Right renal pelvis (tissue), 4 donors: ENCODE measurements at places on chromosomes 2 and 18. TPM values are rescaled to one million over a fixed set of nuclear protein-coding genes. Genes with fewer than 3 reads are reported as not detected.

DNA sequence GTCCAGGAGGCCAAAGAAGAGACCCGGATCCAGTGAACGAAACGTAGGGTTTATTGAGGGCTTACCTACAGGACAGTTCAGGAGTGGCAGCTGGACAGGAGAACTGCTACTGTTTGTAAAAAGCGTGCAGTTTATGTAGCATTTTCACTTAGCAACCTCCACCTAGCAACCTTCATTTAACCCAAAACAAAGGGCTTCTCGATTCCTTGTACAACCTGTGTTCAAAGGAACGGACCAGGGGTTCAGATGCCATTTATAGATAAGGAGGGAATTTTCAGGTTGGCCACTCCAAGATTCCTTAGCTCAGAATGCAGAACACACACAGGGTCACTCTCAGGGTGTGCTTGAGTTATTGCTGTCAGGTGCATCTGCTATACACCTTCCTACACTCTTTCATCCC is 65.1 kb upstream of the YWHAQ start:
- DNase-seq: no peak

DNA sequence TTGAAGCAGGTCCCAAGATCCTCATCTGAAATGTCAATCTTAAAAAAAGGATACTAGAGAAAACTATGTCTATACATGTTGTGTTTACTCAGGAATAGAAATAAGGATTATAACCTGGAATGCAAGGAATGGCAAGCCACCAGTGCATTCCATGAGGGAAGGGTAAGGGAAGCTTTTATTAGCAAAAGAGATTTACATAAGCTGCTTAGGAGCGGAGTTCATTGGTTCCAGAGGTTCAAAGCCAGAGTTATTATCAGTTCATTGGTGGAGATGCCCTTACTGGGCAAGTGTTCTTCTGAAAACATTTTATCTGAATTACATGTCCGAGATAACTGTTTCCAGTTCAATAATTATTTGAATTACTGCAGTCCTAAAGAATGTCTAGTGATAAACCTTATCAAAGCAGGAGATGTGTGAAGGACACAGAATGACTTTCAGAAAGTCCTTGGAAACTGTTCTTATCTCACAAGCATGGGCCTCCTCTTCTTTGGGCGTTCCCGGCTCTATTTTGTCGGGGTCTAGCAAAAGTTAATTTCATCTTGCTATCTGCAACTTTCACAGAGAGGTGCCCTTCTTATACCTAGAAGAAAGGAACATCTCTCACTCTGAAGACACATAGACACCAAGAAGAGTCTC is 23.5 kb downstream of the COMMD1 start:
- DNase-seq: no peak

DNA sequence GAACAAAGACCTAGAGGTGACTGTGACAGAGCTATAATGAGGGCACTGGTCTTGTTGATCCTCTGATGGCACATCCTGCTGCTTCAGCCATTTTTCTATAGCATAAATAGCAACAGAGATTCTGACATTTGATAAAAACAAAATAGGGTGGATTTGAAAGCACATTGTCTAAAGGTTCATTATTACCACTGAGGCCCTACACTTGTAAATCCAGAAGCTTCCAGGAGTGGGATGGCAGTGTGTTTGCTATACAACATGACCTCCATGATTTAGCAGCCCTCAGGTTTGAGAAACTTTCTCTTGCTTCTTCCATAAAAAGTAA is 93.2 kb upstream of the CD302 start:
- no peak for DNase-seq

The ADRA2B gene
- 6.3 TPM for polyA plus RNA-seq

DNA sequence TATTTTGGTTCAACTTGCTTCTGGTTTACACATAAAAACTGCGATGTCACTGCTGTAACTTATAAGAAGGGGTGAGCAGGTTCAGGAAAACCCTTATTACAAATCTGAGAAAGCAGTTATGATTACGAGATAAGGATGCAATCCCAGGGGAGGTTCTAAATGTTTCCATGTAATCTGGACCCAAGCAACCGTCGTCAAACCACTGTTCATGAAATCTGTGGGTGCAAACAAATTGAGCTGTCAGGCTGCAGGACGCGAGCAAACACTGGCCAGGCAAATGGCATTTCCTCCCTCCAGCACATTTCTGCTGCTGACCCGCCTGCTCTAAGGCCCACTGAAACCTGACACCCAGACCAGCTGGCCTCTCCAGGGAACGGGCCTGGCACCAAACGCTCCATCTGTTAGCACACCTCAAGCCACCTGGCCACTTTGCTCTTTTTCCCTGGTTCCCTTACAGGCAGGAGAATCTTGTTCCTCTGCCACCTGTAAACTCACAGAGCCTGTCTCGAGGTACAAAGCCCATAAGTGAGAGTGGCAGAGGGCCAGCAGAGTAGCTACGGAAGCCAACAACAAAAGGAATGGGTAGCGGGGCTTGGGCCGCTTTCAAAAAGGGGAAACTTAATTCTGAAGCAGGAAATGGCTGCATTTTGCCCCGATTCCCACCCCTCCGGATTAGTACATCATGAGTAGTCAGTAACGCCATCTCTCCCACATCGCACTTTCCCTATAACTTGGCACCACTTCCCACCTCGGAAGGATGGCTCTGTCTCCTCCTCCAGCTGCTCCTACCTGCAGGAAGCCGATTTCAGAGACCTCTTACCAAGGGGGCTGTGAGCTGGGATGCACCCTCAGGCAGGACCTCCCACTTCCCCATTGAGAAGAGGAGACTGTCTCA is 26.5 kb downstream of the CRACDL start:
- DNase-seq: peak; percentile 31

GRCh38 chr18:23745366-23745765 is 56.1 kb downstream of the LAMA3 start:
- DNase-seq: no peak

- DNase-seq: no peak
These were observed 99.4 kb upstream of the NCK2 start for GRCh38 chr2:105645031-105645937.

The IL18R1 gene
- polyA plus RNA-seq: 2.5 TPM

DNA sequence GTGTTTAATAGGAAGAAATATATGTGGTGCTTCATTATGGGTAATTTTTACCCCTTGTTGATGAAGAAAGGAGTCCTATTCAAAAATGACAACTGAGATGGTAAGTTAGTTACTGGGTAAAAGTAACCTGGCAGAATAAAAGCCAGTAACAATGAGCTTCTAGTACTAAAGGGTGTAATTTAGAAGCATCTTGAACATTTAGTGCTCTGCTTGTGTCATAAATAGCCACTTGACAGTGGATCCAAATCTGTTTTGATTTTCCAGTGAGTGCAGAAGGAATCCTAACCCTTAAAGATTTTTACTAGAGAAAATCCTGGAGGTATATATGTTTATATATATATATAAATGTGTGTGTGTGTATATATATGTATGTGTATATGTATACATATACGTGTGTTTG is 15.1 kb downstream of the COMMD1 start:
- DNase-seq: no peak

GRCh38 chr18:77165503-77166188 is 33.1 kb upstream of the MBP start:
- DNase-seq: no peak

The COL5A2 gene
- polyA plus RNA-seq: 163 TPM
